ENCODE measurements at places on chromosomes 4 and X.

GRCh38 chr4:122851568-122851967 lies 24.9 kb downstream of the FGF2 start:
- DNase-seq, result no peak

- DNase-seq, result no peak
Observed at GRCh38 chr4:137029026-137029425, 503.3 kb downstream of the PCDH18 start.

DNA sequence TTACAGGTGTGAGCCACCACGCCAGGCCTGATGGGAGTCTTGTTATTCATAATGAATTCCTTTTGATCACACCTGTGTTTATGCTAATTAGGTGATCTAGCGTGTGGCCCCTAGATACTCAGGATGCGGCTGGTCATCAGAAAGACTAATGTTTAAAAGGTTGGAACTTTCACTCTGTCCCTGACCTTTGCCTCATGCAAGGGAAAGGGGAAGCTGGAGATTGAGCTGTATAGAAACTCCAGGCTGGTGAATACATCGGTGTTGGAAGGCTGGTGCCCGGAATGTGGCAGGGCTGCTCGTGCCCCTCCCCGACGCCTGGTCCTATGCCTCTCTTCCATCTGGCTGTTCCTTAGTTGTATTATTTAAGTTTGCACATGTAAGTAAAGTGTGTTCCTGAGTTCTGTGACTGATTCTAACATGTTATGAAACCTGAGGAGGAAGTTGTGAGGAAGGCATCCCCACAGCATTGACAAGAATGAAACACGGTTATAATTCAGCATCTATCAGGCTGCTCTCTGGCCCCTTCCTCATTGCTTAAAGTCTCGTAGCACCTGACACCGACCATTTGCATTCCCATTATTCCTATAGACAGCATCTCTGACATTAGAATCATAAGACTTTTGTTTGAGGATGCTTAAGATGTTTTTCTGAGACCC lies 28.9 kb downstream of the CASP3 start:
- no peak for DNase-seq

GRCh38 chr4:139416073-139416673 lies 37.7 kb upstream of the RAB33B start:
- no peak for DNase-seq

GRCh38 chr4:48495941-48496340 lies 5.9 kb downstream of the ZAR1 start:
- no peak for DNase-seq

GRCh38 chr4:149836546-149836945 lies 20.9 kb upstream of the IQCM start:
- no peak for DNase-seq

- DNase-seq, result no peak
Observed at GRCh38 chrX:25534091-25534490, 518.3 kb upstream of the ARX start.

GRCh38 chr4:187118602-187119120 lies 395.0 kb upstream of the FAT1 start:
- no peak for DNase-seq

DNA sequence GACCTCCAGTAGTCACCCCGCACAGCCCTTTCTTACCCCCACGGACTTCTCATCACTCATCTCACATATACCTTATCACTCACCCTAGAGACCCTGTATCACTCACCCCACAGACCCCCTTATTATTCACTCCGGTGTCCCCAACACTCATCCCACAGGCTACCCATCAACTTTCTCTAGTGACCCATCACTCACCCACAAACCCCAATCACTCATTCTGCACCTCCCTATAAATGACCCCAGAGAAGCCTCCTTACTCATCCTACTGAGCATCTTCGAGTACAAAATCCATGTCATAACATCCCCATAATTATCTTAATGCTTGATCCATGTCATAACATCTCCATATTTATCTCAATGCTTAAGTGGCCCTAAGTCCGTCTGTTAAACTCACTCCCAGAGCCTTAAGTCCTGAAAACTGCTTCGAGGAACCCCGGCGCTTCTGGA lies 934 bp downstream of the ZNF41 start:
- no peak for DNase-seq

DNA sequence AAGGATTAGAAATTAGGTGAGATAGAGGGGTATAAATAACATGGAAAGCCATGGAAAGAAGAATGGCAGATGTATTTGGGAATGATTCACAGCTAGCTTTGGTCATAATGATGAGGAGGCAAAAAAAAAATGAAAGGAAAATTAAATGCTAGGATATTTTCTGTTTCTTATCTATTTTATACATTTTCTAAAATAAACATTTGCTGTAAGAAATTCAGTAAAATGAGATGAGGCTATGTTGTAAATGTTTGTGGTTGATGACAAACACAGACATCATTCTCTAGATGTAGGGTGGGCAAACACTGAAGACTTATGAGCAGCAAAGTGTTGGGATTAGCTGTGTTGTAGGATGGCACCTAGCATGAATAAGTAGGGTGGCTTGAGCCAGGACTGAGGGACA lies 407.1 kb downstream of the IL15 start:
- DNase-seq, result no peak

GRCh38 chr4:38785901-38786402 lies 3.2 kb upstream of the TLR10 start:
- DNase-seq, result no peak

DNA sequence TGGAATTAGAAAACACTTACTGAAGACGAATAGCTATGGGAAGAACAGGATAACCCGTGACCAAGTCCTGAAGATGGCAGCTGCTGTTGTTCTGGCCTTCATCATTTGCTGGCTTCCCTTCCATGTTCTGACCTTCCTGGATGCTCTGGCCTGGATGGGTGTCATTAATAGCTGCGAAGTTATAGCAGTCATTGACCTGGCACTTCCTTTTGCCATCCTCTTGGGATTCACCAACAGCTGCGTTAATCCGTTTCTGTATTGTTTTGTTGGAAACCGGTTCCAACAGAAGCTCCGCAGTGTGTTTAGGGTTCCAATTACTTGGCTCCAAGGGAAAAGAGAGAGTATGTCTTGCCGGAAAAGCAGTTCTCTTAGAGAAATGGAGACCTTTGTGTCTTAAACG lies 2.4 kb downstream of the AGTR2 start:
- no peak for DNase-seq

DNA sequence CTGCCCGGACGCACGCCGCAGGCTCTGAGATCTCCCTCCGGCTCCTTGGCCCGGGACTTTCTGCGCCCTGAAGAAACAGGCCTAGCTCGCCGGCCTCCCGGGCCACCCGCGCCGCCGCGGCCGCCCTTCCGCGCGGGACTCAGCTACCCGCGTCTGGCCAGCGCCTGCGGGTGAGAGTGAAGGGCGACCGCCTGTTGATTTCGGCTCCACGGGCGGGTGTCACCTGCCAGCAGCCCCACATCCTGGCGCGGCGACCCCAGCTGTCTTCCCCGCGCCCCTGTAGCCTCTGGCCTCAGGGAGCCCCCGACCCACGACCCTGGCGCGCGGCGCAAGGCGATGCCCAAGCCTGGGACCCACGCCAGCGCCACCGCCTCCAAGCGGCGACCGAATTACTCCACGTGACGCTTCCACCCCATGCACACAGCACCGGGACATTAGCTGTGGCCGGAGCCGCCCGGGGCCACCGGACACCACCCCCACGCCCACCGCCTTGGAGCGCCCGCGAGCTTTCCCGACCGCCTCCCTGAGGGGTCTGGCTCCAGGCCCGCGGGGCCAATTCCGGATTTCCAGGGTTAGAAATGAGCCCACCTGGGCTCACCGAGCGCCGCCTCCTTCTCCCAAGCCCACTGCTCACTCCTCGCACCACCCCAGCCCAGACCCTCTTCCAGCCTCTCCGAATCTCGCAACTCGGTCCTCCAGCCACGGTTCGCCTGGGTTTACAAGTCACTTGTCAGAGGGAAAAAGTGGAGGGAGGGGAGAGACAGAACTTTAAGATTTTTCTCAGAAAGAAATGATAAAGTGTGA lies 10.2 kb downstream of the ARX start:
- no peak for DNase-seq

GRCh38 chr4:174604198-174604597 lies 81.9 kb upstream of the HPGD start:
- no peak for DNase-seq

- DNase-seq, result no peak
Observed at GRCh38 chrX:119273420-119274192, 37.5 kb downstream of the PGRMC1 start.

Measured in caudate nucleus (tissue), 63 donors.